SHP77 treated with DMSO at 0.1 percent for 48 hours (cell line): ENCODE measurements at places on chromosomes 1 and 21.

- no peak for DNase-seq
Observed at GRCh38 chr1:195709821-195710220, 898.4 kb downstream of the KCNT2 start.

DNA sequence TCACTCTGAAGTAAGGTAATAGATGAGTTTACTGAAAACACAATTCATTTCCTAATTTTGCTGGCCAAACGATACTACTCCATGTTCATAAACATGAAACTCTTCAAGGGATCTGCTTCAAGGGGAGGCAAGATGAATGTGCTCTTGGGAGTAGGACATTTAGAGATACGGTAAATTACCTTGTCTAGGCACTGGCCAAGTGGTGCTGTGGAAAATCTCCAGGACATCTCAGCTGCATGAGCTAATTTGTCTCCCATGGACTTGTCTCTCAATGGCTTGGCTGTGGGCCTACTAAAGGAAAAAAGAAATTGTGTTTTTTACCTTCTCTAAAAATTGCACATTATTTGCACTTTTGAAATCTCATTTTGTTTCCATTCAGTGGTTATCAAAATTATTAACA, 780.6 kb downstream of the LTN1 start:
- DNase-seq = no peak

GRCh38 chr1:234484218-234484617, 5.2 kb upstream of the TARBP1 start:
- DNase-seq = no peak

DNA sequence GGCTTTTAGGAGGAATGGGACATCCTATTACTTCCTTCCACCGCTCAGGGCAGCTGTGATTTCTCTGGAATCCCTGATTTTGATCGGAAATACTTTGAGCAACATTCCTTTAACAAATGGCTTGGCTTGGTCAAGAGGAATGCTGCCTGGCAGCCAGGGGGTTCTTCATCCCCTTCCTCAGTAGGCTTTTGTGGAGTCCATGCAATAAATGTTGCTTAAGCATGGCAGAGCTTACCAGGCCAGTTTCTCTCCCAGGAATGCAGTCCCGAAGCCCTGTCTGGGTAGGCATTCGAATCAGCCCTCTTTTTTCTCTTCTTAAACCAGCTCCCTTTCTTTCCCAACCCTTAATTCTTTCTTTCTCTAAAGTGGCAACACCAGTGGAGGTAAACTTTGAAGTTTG, 177.1 kb upstream of the KIAA0040 start:
- no peak for DNase-seq

DNA sequence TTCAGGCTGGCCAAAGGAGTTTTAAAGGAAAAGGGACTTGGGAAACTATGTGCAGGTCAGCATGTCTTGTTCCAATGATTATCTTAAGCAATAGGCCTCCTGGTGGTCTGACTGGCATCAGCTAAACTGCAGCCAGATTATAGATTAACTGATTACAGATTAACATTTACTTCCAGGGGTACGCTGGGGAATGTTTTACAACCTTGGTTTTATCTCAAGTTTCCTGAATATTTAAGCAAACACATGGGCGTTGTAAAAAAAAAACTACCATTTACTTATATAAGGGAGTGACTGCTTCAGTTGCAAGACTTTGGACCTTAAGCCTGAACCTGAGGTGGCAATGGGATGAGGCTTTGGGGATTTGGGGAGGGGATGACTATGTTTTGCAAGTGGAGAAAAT, 600.6 kb upstream of the B3GALT2 start:
- no peak for DNase-seq

DNA sequence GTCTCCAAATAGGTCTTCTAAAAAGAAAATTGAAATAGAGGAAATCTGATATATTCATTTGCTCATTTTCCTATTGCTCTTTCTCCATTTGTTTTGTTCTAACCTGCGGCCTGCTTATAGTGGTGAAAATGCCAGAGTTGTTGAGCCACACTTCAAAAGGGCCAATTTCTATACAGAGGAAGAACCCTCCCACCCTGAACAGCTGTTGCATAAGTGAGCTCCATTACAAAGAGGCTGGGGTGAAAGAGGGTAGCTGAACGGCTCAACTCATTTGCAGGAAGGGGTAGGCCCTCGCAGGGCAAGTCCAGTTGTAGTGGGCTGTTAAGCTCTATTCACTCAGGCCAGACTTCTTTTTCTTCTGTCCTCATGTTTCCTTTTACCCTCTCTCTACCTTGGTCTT, 8.8 kb downstream of the ADCY10 start:
- DNase-seq = no peak

DNA sequence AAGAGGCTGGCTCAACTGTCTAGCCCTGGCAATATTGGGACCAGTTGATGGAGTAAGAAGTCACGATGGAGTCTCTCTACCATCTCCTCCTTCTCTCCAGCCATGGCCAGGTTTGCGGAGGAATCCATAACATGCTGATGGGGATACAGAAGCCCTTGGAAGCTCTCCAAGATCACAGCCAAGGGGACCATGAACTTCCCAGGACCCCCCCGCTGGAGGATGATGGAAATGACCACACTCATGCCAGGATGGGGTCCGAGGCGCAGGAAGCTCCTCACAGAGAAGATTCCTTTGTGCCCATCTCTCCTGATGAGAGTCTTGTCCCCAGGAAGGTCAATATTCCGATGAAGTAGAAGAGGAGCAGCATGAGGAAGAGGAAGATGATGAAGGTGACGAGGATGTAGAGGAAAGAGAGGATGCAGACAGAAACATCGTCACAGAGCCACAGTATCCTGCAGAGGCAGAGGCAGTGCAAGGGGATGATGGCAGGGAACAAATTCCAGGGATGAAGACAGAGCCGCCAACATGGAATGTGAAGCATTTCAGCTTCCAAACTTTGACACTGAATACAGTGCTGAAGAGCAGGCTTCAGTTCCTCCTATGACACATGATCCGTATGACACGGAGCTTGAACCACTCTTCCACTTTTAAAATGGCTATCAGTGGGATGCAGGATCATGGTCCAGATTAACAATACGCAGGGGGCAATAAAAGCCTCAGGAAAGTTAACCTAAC, 57.9 kb upstream of the EDN2 start:
- DNase-seq = no peak

GRCh38 chr1:18926315-18927081, 24.1 kb upstream of the ALDH4A1 start:
- DNase-seq = no peak

- no peak for DNase-seq
Observed at GRCh38 chr1:177859572-177859971, 110.3 kb downstream of the SEC16B start.

DNA sequence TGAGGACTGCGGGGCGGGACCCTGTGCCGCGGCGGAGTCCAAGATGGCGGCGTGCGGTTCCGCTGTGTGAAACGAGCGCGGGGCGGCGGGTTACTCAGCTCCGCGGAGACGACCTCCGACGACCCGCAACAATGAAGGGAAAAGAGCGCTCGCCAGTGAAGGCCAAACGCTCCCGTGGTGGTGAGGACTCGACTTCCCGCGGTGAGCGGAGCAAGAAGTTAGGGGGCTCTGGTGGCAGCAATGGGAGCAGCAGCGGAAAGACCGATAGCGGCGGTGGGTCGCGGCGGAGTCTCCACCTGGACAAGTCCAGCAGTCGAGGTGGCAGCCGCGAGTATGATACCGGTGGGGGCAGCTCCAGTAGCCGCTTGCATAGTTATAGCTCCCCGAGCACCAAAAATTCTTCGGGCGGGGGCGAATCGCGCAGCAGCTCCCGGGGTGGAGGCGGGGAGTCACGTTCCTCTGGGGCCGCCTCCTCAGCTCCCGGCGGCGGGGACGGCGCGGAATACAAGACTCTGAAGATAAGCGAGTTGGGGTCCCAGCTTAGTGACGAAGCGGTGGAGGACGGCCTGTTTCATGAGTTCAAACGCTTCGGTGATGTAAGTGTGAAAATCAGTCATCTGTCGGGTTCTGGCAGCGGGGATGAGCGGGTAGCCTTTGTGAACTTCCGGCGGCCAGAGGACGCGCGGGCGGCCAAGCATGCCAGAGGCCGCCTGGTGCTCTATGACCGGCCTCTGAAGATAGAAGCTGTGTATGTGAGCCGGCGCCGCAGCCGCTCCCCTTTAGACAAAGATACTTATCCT, 430 bp downstream of the RBM15 start:
- DNase-seq = peak; percentile 18

- no peak for DNase-seq
Observed at GRCh38 chr1:220684890-220685289, 5.3 kb upstream of the C1orf115 start.

- DNase-seq = no peak
Observed at GRCh38 chr21:46187261-46187660, 3.0 kb upstream of the SPATC1L start.

DNA sequence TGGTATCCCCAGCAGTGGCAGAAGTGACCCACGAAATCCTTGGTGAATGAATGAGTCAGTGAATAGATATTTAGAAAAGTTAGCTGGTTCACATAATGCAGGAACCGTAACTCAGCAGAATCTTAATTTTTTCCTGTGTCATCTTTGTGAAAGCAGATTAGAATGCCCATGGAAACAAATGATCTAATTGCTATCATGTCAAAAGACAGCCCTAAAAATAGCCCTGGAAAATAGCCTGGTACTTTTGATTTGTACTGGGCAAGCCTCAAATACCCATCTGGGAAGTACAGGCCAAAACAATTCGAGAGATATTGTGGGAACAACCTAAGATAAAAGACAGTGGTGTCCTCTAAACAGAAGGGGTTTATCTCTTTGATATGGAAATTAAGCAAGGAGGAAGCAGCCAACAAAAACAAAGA, 21.1 kb downstream of the FYB2 start:
- DNase-seq = no peak

- DNase-seq = no peak
Observed at GRCh38 chr21:40169971-40170370, 302.7 kb downstream of the PCP4 start.

DNA sequence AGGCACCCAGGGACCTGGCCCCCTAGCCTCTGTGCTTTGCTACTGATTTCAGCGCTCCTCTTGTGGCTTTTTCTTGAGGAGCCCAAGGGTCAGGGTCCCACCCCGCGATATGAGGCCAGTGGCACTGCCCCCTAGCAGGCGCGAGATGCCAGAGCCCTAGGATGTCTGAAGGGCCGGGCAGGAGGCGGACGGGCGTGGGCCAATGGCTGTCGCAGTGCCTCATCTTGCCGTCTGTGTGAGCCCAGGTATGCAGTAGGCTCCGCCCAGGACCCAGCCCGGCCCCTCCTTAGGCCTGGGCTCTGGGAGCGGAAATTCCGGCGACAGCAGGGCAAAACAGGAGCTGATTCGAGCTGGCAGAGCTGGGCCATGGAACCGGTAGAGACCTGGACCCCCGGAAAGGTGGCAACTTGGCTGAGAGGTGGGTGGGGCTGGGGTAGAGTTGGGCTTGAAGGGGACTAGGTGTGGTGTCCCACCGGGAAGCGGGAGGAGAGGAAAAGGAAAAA, at the start of gene CNKSR1:
Gene CNKSR1 (plus strand): TSS at position 310 of the 503 bp plus-strand sequence. CDS start 57 bp downstream, at position 367.
- DNase-seq = no peak

- no peak for DNase-seq
Observed at GRCh38 chr21:19547951-19548840, 1144.6 kb upstream of the TMPRSS15 start.

DNA sequence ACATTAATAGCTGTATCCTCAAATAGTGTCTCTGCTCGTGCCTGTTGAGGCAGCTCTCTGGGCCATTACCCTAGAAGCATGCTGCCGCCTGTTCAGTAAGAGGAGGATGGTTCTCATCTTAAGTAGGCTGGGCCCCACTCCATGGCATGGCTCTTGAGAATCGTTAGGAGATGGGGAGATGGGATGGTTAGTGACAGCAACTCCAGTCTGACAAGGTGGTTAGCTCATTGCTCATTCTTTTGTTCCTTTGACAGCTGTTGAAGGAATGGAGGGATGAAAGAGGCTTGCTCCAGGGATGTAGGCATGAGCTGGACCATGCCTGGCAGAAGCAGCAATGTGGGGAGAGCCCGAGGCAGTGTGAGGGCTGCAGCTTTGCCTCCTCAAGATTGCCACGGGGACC, 68.2 kb downstream of the MAP10 start:
- no peak for DNase-seq

DNA sequence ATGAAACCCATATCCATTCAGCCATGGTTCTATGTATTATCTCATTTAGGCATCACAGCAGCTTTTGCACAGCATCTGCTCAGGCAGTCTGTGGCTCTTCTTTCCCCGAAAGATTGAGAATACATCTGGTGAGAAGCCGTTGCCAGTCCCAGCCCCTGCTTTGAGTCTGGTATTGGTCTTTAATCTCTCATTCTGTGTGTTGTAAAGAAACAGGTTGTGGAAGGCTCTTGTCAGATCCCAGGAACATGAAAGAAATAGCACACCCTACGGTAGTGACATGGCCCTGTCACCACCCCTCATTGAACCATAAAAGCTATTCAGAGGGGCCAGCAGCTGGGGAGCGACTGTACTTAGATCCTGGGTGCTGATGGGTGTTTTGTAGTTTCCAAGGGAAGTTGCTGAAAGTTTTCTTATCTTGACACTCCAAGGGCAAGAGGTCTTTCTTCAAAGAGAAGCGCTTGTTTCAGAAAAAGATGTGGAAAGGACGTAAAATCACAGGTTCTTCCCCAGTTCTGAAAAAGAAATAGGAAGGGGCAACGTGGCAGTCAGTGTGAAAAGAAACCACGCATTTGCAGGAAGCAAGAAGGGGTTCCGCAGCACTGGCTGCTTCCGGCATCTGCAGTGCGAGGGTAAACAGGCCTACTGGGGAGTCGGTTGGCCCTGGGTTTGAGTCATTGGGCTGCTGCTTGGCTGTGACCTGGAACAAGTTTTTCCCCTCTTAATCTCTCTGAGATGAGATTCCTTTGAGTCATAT, 145.0 kb downstream of the DHRS3 start:
- no peak for DNase-seq

DNA sequence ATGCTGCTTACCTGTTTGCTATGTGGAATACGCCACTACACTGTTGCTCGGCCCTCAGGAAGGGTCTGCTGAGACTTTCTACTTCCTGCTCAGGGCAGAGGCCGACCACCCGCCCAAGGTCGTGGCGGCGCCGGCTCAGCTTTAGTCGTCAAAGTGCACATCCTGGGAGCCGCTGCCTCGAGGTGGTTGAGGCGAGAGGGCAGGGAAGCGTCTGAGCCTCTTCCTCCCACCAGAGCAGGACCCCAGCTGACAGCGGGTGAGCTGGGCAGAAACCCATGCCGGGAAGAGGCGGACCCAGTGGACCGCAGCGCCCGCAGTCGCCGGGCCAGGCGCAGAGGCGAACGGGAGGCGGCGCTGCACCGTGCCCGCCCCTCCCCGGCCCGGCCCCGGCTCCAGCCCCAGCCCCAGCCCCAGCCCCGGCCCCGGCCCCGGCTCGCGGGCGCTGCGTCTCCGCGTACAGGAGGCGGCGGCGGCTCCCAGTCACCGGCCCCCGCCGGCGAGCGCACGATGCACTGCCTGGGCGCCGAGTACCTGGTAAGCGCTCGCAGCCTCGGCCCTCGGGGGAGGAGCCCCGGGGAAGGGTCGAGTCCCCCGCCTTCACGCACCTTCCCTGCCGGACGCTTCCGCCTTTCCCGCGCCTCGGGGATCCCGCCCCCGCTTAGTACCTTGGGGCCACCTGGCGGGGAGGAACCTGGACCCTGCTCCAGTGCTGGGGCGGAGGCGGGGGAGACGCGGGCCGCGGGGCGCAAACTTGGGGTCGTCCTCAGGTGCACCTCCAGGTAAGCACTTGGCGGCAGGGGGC, at the start of gene SLC44A3:
Gene SLC44A3 (plus strand): TSS at position 413 of the 802 bp plus-strand sequence. CDS start 95 bp downstream, at position 508.
- no peak for DNase-seq
